ENCODE measurements at places on chromosomes 13 and 19. TPM values are rescaled to one million over a fixed set of nuclear protein-coding genes. Genes with fewer than 3 reads are reported as not detected.

ZNF20 gene
- 2.8 TPM for total RNA-seq

GRCh38 chr13:77800219-77800618, 102.7 kb downstream of the SLAIN1 start:
- DNase-seq: no peak

GRCh38 chr19:57317503-57317902, 2.8 kb upstream of the ZNF543 start:
- DNase-seq: no peak

DHX34 gene
- total RNA-seq: 6.3 TPM

DNAJC3 gene
- total RNA-seq: 66.8 TPM

DNA sequence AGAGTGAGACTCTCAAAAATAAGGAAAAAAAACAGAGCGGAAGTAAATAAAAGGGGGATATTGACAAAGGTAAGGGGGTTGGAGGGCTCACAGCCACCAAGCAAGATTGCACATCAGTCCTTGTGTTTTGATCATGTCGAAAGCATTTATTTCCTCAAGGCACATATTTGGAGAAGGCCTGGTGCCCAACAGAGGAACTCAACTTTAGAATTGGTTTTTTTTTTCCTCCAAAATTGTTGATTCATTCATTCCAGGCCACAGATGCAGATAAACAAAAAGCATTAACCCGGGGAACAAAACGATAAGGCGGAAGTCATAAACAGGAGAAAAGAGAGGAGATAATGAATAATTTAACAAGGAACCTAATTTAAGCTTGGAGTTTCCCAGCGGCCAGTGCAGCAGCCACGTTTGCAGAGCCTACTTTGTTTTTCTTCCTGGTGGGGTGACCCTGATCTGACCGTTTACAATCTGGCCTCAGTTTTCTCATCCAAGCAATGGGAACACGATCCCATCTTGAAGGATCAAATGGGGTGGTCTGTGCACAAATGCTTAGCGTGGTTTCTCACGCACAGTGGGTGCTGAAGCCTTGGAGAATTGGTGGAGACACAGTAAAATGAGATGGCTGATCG, 2.1 kb upstream of the PTPRS start:
- no peak for DNase-seq

- no peak for DNase-seq
These were observed 24.4 kb upstream of the CACNA1A start for GRCh38 chr19:13530720-13531119.

DNA sequence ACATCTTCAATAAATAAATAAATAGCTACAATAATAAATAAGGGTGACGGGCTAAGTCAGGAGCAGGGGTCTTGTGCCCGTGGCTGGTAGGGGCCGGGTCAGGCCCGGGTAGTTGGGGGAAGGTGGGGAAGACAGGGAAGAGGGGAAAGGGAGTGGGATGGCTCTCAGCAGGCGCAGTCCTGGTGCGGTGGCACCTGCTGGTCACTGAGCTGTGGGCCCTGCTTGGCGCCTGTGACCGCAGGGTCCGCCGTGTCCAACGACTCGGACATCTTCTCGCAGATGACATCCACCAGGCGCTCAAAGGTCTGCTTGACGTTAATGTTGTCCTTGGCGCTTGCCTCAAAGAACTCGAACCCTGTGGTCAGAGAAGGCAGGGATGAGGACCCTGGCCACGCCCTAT, 4.3 kb downstream of the MPV17L2 start:
- DNase-seq: no peak

- DNase-seq: no peak
These were observed 7.5 kb upstream of the SBNO2 start for GRCh38 chr19:1181606-1182005.

GRCh38 chr13:40986101-40986856, 32.8 kb downstream of the ELF1 start:
- DNase-seq: no peak

MAB21L1 gene
- not detected for total RNA-seq

- DNase-seq: peak; percentile 78
These were observed 9.2 kb downstream of the NOSIP start for GRCh38 chr19:49570997-49571676.

DNA sequence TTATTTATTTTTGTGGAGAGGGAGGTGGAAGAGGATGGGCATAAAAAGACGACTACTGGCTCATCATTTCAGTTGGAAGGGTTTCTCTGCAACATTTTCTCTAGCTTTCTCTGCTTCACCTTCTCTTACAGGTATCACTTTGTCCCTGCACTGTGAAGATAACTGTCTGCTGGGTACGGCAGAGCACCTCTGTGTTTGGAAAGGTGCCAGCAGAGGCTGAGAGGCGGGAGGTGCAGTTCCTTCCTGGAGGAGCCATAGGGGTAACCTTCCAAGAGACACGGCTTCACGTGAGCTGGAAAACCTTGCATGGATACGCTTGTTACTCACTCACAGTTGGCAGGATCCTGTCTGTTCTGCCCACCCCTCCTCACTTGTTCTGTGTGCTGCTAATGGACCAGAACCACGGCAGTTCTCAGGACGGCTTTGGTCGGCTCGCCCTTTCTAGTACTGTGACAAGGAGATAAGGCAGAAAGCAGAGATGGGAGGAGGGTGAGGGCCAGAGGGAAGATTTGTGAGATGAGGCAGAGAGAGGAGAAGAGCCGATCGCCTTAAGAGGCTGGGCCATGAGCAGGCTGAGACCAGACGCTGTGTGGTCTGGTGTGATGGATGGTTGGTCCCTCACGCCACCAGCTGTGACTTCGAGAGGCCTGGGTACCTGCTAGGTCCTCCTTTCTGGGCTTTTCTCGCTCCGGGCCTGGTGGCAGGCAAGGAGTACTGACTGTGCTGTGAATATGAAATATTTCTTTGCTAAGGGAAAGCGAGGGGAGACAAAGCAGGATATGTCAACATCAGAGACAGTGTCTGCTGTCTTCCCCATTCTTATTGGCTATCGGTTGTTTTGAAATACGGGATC, 66.8 kb downstream of the MRPL57 start:
- DNase-seq: no peak

- no peak for DNase-seq
These were observed 59.2 kb downstream of the SIPA1L3 start for GRCh38 chr19:37966211-37966661.

TMPRSS9 gene
- not detected for total RNA-seq

GRCh38 chr19:49809160-49809940, 3.7 kb downstream of the FUZ start:
- no peak for DNase-seq

DNA sequence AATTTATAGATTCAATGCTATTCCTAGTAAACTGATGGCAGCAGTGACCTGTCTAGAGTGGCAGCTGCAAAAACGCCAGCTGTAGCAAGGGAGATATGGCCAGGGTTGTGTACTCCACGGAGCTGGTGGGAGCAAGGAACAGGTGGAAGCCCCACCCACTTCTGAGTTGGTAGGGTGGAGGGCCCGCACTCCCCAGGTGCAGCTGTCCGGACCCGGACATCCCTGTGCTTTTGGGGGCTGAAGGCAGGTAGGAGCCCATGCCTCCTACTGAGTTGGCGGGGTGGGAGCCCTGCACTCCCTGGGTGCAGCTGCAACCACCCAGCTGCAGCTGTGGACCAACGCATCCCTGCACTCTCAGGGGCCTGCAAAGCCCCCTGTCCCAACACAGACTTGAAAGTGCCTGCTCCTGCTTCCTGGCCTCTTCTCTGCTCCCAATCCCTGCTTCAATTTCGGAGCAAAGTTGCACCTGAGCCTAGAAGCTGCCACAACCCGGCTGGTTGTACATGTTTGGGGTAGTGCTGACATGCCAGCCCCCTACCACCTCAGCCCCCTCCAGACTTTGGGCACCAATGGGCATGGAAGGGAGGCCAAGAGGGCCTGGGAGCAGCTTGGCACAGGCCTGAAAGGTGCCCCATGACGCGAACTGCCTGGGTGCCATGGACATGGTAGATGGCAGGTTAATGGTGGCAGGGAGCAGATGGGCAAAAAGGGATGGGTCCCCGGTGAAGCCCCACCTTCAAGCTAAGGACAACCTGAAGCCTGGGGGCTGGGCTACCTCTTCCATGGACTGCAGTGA, 19.8 kb downstream of the UGGT2 start:
- no peak for DNase-seq

DNA sequence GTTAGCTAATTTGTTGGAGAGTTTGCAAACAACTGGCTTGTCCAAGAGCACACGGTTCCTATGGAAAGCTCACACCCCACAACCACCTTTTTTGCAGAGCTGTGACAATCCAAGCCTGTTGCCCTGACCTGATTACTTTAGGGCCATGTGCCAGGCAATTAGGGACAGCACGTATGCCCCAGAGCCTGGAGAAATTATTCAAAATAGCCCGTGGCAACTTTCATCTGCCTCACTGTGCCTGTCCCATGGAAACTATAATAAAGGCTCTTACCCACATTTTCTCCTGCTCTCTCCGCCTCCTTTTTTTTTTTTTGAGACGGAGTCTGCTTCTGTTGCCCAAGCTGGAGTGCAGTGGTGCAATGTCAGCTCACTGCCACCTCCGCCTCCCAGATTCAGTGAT, 18.6 kb upstream of the FBN3 start:
- no peak for DNase-seq

- DNase-seq: no peak
These were observed 2.9 kb upstream of the RFC3 start for GRCh38 chr13:33815011-33815550.

- no peak for DNase-seq
These were observed 26.3 kb downstream of the F2RL3 start for GRCh38 chr19:16915135-16915534.

GRCh38 chr13:70339738-70340137, 231.5 kb upstream of the KLHL1 start:
- no peak for DNase-seq

ZNF90 gene
- total RNA-seq: 0.63 TPM

CEACAM7 gene
- 0.39 TPM for total RNA-seq

- DNase-seq: no peak
These were observed 20.0 kb downstream of the PEX11G start for GRCh38 chr19:7468840-7469239.

DNA sequence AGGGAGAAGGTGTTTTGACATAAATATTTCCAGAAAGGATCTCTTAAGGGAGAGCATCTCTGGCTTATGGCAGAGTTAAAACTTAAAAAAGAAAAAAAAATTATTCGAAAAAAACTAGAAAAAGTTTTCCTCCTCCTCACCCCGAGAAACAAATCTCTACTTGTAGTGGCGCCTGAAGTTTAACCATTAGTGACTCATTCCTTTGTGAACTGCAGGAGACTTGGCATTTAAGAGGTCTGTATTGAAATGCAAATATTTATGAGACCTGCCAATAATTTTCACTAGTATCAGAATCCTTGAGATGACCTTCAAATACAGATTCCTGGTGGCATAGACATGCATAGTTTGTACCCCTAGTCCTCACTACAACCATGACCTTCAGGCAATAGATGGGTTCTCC, 64.9 kb upstream of the MED4 start:
- DNase-seq: no peak

GRCh38 chr13:71613066-71613745, 253.8 kb downstream of the DACH1 start:
- DNase-seq: no peak

- DNase-seq: no peak
These were observed 21.4 kb downstream of the PABPC3 start for GRCh38 chr13:25117312-25117711.

DNA sequence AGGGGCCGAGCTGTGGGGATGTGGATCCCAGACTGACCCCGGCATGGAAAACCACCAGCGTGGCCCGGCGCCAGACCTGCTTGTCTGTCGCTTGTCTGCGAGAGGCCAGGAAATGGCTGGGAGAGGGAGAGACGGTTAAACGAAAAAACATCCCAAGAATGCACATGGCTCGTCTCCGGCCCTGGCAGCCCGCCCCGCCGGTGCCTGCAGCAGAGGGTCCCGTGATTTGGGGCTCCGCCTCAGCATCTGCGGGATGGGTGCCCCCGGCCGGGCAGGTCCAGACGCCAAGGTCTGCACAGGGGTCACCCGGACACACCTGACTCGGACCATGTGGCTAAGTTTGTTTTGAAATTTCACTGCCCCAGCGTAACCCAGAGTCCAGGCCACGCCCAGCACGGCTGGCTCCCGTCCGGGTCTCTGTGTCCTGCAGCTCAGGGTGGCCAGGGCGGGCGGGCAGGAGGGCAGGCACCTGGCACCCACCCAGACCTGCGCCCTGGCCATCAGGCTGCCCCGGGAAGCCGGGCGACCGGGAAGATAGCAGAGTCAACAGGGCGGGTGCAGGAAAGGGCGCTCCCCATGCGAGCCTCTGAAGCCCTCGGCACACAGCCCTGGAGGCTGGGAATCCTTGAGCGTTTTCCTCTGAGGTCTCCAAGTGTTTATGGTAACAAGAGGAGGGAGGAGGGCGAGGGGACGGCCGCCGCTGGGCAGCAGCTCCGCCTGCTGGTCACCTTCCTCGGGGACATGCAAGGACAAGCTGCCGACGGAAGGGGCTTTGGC, 103.2 kb downstream of the GADD45B start:
- DNase-seq: peak; percentile 97

DNA sequence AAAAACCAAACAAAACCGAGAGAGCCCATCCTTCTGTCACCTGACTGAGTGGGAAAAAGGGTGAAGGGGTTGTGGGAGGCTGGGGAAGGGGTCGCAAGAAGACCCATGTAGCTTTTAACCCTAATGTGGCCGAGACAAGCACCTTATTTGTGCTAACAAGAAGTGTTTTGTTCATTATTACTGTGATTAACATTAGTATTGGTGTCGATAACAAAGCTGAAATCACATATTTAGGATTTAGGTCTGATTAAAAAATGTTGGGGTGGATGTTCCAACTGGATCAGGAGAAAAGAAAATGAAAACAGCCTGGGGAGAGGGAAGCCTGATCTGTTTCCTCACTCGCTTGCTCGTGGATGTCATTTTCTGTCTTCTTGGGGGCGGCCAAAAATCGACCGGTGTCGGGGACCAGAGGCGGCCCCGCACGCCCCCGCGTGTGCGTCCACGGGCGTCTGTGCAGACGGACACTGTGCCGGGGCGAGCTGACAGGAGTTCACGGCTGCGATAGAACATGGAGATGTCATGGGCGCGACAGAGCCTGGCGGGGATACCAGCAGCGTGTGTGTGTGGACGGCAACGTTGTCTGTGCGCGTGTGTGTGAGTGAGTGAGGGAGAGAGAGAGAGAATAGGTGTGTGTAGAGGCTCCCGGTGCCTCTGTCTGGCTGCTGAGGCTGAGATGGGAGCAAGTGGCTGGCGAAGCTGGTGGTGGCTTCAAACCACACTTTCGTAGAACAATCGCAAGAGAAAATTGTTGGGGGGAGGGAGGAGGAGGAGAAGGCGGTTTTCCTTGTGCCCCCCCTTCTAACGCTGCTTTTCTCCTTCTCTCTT, 29.1 kb downstream of the NFIX start:
- DNase-seq: no peak

DNA sequence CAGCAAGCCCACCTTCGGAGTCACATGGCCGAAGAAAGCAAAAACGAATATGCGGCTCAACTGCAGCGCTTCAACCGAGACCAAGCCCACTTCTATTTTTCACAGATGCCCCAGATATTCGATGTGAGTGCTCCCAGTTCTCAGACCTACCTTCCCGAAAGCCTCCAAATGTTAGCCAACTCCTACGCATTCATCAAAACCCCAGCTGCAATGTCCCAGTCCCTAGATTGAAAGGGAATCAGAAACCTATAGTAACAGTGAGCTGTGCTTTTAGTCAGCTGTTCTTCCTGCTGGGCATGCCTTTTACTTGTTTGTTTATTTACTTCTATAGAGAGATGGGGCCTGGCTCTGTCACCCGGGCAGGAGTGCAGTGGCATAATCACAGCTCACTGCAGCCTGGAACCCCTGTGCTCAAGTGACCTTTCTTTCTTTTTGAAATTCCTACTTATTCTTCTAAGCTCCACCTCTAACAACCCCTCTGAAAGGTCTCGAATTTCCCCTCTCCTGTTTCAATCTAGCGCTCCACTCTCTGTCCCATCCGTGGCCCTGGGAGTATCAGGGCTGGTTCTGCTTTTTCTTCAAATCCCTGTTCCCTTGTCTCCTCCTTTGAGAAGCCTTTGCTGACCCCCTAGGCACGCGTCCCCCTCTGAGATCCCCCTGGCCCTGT, 4.4 kb downstream of the TRIP10 start:
- DNase-seq: no peak

ZNF829 gene
- total RNA-seq: 1.6 TPM

KRTDAP gene
- total RNA-seq: not detected

All from dermis microvascular lymphatic vessel endothelial cell (primary cell).